DND-41 (cell line): ENCODE measurements at places on chromosomes 3 and 15.

- DNase-seq, result no peak
These were observed 141.7 kb downstream of the PDCD6IP start for GRCh38 chr3:33940149-33940548.

- no peak for DNase-seq
These were observed 4.1 kb upstream of the STAB1 start for GRCh38 chr3:52490939-52491526.

- no peak for DNase-seq
These were observed 230.7 kb upstream of the TRIM42 start for GRCh38 chr3:140447136-140447535.

DNA sequence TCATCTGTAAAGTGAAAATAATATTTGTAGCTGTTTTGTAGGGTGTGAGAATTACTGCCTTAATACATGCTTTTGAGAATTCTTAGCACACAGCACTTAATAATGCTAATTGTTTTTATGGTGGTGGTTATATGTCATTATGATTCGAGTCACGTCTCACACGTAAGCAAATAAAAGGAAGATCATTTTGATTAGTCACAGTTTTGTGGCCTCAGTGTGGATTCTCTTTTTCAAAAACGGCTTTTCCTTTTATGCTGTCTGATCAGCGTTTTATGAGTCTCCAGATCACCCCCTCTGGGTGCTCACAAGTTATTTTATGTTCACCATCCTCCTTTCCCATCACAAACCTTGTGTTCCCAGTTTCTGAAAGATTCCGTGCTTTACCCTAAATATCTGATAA, 255.6 kb upstream of the CNTN4 start:
- no peak for DNase-seq

DNA sequence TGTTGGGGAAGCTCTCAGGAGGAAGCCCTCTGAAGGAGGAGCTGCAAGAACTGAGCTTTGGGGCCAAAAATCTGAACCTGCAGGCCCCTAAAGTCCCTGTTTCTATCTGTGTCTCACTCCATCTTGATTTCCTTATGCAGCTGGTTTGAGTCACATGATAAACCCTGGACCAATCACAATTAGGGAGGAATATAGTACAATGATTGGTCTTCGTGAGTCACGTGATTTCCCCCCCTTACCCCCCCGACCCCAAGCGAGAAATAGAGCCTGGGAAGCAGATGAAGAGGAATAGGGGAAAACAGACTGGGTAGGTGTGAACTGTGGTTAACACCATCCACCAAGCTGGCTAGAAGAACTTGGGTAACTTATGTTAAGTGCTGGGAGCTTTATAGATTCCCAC, 12.9 kb downstream of the CRABP1 start:
- DNase-seq, result no peak

DNA sequence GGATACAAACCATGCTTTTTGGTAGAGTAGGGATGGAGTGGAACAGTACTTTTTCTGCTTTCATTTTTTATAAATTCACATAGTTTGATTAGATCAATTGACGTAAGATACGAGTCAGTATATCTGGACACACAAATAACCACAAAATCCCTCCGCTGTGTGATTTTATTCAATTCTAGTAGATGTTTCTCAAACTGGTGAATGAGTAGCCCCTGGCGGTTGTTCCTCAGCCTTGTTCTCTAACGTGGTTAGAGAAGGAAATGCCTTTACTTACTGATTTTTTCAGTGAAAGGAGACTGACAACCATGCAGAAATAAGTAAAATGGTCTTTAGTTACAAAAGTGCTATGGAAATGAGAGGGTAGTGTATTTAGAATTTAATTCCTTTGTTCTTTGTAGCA, 161.0 kb downstream of the TCF12 start:
- peak; percentile 10 for DNase-seq

DNA sequence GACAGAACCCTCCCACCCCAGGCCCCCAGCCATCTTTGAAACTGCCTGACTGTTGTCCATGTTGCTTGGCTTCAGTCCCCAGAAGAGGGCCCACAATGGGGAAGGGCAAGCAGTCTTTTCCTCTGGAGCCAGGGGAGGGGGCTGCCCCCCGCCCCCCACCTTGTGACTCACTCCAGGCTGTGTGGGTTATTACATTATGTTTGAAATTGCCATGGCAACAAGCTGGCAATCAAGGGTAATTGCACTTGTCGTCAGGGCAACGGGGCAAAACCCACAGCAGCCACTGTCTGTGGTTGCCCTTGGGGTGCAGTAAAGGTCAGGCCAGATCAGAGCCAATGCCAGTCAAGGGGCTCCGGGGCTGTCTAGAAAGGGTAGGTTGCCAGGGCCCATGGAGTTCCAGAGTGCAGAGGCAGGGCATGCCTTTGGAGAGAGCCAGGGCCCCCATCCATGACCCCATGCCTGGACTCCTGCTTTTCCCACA, 3.1 kb upstream of the CAMKV start:
- DNase-seq, result no peak

DNA sequence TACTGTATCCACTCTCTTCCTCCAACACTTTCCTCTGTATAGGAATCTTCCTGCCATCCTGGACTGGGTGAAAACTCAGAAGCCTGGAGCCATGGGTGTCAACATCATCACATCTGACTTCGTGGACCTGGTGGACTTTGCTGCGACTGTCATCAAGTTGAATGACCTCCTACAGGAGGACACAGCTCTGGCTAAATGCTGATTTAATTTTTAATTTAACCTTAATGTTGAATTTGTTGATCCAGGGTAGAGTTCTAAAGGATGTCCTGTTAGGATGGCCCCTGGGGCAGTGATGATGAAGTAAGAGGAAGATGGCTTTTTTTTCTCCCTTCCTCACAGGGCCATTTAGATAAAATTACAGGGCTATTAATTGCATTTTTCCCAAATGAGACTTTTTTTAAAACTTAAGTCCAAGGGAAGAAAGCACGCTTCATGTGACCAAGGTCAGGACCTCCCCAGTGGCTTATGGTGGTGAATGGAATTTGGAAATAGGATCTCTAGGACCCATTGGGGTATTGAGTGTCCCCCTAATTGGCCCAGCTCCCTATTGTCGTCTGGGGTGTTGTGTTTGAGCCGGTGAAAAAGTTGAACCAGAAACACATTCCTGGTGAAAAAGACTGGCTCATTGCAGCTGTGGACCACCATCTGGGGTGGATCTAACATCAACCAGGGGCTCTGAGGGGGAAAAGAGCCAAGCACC, 125.7 kb upstream of the ZBED2 start:
- DNase-seq, result no peak

DNA sequence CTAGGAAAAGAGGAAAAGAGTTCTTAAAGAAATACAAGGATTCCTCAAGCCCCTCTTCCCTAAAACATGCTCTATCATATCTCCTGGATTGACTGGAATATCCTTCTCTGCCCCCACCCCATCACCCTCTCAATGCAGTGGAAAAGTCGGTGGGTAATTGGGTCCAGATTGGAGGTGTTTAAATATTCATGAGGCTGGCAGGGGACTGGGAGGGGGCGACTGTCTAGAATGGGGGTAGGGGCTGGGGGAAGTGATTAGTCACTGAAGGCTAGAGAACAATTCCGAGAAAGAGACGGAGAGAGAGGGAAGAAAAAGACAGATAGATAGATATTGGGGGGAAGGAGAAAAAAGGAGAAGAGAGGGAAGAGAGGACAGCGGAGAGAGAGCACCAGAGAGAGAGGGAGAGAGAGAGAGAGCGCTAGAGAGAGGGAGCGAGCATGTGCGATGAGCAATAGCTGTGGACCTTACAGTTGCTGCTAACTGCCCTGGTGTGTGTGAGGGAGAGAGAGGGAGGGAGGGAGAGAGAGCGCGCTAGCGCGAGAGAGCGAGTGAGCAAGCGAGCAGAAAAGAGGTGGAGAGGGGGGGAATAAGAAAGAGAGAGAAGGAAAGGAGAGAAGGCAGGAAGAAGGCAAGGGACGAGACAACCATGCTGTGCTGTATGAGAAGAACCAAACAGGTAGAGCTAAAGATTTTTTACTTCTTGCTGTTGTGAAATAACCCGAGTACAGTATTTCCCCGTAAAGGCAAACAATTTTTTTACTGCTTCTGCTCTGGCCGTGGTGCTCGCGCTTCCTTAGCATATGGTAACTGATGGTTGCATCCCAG, at the start of gene GAP43:
Gene GAP43, plus strand, starts transcription at position 467 of the 825 bp plus-strand sequence. Its CDS starts 180 bp downstream, at position 647.
- no peak for DNase-seq

DNA sequence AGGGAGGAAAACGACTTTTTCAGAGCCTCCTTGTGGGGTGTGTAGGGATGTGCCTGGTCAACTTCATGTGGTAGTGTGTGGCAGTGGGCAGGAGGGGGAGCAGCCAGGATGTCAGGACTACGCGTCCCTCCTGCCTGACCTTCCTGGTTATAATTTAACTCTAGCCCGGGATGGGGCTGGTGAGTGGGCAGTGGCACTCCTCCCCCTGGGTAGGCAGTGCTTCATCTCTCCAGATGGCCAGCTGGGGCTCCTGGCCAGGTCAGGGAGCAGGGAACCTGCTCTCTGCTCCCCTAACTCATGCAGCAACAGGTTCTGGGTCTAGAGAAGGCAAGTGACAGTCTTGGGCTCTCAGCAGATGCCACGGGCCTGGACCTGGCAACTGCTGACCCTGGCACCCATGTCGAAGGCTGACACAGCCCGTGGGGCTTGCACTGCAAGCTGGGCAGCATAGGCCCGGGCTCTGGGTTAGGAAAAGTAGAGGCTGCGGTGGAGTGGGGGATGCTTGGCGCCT, 2.6 kb downstream of the ITIH4 start:
- DNase-seq, result no peak

DNA sequence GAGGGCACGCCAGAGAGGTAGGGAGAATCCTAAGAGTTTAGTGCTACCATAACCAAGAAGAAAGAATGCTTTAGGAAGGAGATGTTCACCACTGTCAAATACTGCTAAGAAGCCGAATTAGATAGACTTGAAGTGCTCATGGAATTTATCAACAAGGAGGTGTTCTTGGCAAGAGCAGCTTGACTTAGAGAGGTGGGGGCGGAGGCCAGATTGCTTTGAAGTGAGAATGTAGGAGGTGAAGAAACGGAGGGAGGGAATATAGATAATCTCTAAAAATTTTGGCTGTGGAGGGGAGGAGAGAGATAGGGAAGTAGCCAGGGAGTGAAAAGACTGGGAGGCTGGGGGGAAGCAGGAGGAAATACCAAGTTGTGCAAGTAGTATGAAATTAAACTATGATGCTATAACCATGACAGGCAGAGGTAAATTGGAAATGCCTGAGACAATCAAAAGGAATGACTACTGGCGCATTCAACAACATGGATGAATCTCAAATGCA, 35.5 kb downstream of the GADL1 start:
- no peak for DNase-seq

DNA sequence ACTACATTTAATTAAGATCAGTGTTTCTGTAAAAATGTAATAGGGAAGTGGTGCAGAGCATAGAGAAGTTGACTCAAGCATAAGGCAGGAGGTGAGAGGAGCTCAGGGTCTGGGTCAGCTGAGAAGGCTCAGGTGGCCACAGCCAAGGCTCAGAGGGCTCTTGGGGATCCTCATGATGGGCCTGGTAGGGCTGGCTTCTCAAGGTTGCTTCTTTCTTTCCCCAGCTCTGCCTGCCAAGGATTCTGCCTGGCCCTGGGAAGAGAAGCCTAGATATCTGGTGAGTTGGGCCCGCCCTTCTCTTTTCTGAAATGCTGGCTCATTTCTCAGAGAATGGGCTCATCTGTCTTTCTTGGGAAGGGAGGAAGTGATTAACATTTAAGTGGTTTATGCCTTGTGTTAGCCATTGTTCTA, 6.5 kb downstream of the ZNF589 start:
- no peak for DNase-seq

DNA sequence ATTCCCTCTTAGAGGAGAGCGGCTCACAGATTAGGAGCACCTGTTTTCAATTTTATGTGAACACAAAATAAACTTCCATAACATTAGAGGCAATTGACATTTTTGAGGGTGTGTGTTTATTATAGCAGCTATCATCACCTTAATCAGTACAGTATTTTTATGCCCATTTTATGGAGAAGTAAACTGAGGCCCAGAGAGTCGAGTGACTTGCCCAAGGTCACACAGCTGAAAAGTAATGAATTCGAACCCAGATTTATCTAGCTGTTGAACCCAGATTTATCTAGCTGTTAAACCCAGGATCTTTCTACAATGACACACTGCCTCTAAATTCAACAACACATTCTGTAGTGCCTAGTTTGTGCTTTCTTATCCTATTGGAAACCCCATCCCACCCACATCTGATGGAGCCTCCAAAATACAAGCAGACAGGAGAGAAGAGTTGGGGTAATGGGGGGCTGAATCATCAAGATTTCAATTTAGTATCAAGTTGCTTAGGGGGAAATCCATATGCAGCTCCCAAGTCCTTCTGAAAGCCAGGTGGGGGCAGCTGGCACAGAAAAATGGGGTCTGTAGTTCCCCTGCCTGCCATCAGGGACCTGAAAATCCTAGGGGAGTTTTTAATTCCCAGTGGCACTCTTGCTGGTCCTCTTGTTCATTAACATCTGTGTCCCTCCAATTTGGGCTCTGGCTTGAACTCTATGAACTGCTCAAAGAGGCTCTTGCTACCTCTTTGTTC, 50.4 kb upstream of the TRA2B start:
- DNase-seq, result no peak

- no peak for DNase-seq
These were observed 599.4 kb downstream of the UNC13C start for GRCh38 chr15:54577476-54578250.

- no peak for DNase-seq
These were observed 589 bp downstream of the ANAPC13 start for GRCh38 chr3:134485075-134485717.

- no peak for DNase-seq
These were observed 95.6 kb upstream of the THRB start for GRCh38 chr3:24589931-24590880.

DNA sequence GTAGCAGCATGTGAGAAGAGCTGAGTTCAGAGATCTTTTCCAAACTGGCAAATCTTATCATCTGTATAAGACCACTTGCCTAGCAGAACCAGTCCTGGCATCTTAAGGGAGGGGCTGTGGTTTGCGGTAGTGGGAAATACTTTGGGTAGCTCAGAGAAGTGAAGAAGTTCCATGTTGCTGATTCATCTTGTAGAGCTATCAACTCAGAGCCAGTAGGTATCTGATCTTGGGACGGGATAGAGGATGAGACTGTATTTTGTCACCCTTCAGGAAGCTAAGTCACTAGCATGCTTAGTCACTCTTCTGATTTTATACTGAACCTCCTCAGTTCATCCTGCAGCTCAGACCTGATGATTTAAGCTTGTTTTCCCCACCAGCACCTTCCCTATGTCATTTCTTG, 211.4 kb downstream of the NR1D2 start:
- no peak for DNase-seq

GRCh38 chr3:115245438-115245837, 98.3 kb upstream of the ZBTB20 start:
- DNase-seq, result no peak

- DNase-seq, result no peak
These were observed 90.7 kb downstream of the FILIP1L start for GRCh38 chr3:100023595-100023994.

- DNase-seq, result no peak
These were observed 643.8 kb downstream of the SQOR start for GRCh38 chr15:46278486-46279090.

GRCh38 chr3:161745741-161746140, 249.1 kb downstream of the OTOL1 start:
- DNase-seq, result no peak

GRCh38 chr15:72486144-72486543, 12.0 kb downstream of the ARIH1 start:
- no peak for DNase-seq
